ENCODE measurements at places on chromosomes 6 and 20. TPM values are rescaled to one million over a fixed set of nuclear protein-coding genes. Genes with fewer than 3 reads are reported as not detected.

- H3K4me3 ChIP-seq, result no peak overlapping the region
- no peaks in the 10 kb centered on the region for H3K4me1 ChIP-seq
- peaks cover 3% of the 10 kb centered on the region for H3K36me3 ChIP-seq
- H3K27me3 ChIP-seq, result no peaks in the 10 kb centered on the region
- H3K27ac ChIP-seq, result no peak overlapping the region
Observed at GRCh38 chr20:8795404-8795803, 273.5 kb upstream of the PLCB4 start.

- no peaks in the 10 kb centered on the region for H3K4me1 ChIP-seq
- no peak overlapping the region for H3K27ac ChIP-seq
- H3K4me3 ChIP-seq, result no peak overlapping the region
Observed at GRCh38 chr6:125469915-125470314, 168.1 kb upstream of the HDDC2 start.

GRCh38 chr6:134007077-134007476, 45.3 kb downstream of the SLC2A12 start:
- H3K4me3 ChIP-seq, result no peak overlapping the region
- H3K36me3 ChIP-seq, result no peaks in the 10 kb centered on the region
- H3K4me1 ChIP-seq, result no peaks in the 10 kb centered on the region
- peaks cover 33% of the 10 kb centered on the region for H3K27me3 ChIP-seq
- no peak overlapping the region for H3K27ac ChIP-seq

DNA sequence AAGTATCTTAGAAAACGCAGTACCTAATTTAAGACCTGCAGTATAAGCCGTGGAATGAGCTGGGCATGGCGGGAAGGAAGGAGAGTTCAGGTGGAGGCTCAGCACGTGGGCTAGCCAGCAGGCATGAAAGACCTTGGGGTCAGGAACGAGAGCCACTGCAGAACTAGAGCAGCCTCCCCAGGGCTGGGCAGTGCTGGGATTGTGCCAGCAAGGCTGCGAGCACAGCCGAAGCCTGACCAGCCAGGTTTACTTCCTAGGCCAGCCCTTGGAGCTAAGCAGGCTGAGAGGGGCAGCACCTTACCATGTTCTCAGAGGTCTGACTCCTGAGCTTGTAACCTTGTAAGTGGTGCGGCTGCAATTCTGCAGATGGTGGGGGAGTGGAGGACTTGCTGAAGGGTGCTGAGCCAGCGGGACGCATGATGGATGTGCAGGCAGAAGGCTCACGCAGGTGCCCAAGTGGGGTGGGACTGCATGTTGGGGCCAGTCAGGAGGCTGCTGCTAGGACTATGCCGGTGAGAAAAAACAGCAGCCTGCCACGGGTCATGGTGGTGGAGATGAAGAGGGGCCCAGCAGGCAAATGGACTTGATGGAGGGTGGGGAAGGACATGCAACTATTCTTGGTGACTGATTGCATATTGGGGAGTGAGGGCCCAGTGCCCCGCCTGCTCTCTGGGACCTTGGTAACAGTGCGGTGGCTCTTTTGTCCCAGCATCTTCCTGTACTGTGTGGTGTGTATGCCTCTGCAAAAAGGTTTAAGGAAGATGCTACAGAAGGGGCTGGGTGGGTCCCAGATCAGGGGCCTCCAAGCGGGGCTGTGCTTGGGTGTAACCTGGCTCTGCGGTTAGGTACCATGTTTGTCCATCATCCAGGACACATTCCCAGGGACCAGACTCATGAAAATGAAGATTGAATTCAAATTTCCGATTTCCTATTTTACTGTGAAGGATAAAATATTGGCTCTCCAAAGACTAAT, 37.6 kb upstream of the IRF4 start:
- H3K27me3 ChIP-seq, result no peaks in the 10 kb centered on the region
- H3K36me3 ChIP-seq, result peaks cover 2% of the 10 kb centered on the region
- H3K4me3 ChIP-seq, result no peak overlapping the region
- H3K27ac ChIP-seq, result no peak overlapping the region

- H3K27ac ChIP-seq, result no peak overlapping the region
- no peak for DNase-seq
- H3K27me3 ChIP-seq, result no peaks in the 10 kb centered on the region
- H3K36me3 ChIP-seq, result no peaks in the 10 kb centered on the region
- no peaks in the 10 kb centered on the region for H3K4me1 ChIP-seq
- H3K4me3 ChIP-seq, result no peak overlapping the region
Observed at GRCh38 chr20:22802296-22802695, 217.9 kb upstream of the FOXA2 start.

GRCh38 chr20:6026051-6026450, 27.8 kb downstream of the LRRN4 start:
- no peaks in the 10 kb centered on the region for H3K27me3 ChIP-seq
- H3K27ac ChIP-seq, result no peak overlapping the region
- DNase-seq, result no peak

- no peak for DNase-seq
- no peaks in the 10 kb centered on the region for H3K27me3 ChIP-seq
- no peak overlapping the region for H3K27ac ChIP-seq
- H3K4me3 ChIP-seq, result no peak overlapping the region
- peaks cover 16% of the 10 kb centered on the region for H3K4me1 ChIP-seq
Observed at GRCh38 chr6:5442319-5442718, 181.0 kb downstream of the FARS2 start.

DNA sequence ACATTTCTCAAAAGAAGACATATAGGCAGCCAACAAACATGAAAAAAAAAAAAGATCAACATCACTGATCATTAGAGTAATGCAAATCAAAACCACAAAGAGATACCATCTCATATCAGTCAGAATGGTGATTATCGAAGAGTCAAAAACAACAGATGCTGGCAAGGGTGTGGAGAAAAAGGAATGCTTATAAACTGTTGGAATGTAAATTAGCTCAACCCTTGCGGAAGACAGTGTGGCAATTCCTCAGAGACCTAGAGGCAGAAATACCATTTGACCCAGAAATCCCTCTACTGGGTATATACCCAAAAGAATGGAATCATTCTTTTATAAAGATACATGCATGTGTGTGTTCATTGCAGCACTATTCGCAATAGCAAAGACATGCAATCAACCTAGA, 303.8 kb upstream of the THEMIS start:
- no peak for DNase-seq
- H3K27ac ChIP-seq, result no peak overlapping the region
- H3K4me1 ChIP-seq, result peaks cover 2% of the 10 kb centered on the region
- no peaks in the 10 kb centered on the region for H3K27me3 ChIP-seq
- no peak overlapping the region for H3K4me3 ChIP-seq
- no peaks in the 10 kb centered on the region for H3K36me3 ChIP-seq

DNA sequence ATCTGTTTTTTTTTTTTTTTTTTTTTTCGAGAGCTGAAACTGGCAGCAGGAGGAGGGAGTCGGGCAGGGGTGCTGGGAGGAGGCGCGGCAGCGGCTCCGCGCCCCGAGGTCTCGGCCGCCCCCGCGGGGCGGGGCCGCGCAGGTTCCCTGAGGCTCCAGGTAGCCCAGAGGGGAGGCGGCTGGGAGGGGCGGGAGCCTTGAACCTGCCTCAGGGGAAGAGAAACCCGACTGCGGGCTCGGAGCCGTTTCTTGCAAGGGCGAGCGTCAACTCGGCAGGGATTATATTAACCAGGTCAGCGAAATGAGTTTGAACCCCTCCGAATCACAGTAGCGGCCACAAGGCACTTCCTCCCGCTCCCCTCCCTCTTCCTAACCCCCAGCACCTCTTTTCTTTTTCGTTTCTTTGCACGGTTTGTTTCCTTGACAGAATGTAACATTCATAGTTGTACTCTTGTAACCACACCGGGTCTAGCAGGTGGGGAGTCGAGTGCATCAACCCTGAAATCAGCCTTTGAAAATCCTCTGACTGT, 2.0 kb downstream of the MYB start:
- H3K4me1 ChIP-seq, result peaks cover 21% of the 10 kb centered on the region
- H3K36me3 ChIP-seq, result peaks cover 3% of the 10 kb centered on the region
- H3K27ac ChIP-seq, result peak overlapping the region; percentile 67
- no peaks in the 10 kb centered on the region for H3K27me3 ChIP-seq
- peak; percentile 25 for DNase-seq

- H3K36me3 ChIP-seq, result no peaks in the 10 kb centered on the region
- H3K27me3 ChIP-seq, result peaks cover 33% of the 10 kb centered on the region
- H3K4me1 ChIP-seq, result peaks cover 7% of the 10 kb centered on the region
- DNase-seq, result no peak
- no peak overlapping the region for H3K4me3 ChIP-seq
Observed at GRCh38 chr6:148513145-148514071, 170.8 kb downstream of the SASH1 start.

- no peaks in the 10 kb centered on the region for H3K36me3 ChIP-seq
- no peak for DNase-seq
- no peaks in the 10 kb centered on the region for H3K4me1 ChIP-seq
- no peak overlapping the region for H3K4me3 ChIP-seq
- H3K27me3 ChIP-seq, result no peaks in the 10 kb centered on the region
- H3K27ac ChIP-seq, result no peak overlapping the region
Observed at GRCh38 chr6:83770910-83771309, 62.0 kb upstream of the SNAP91 start.

- no peaks in the 10 kb centered on the region for H3K4me1 ChIP-seq
- no peaks in the 10 kb centered on the region for H3K27me3 ChIP-seq
- no peak overlapping the region for H3K27ac ChIP-seq
Observed at GRCh38 chr6:84314377-84314898, 87.0 kb upstream of the CEP162 start.

The SLC12A5 gene
- not detected for total RNA-seq

The ZBTB46 gene
- total RNA-seq, result 0.21 TPM

The ZBP1 gene
- total RNA-seq, result 41.0 TPM

Data from T-helper 17 cell (primary cell).